MG63 (cell line): ENCODE measurements at places on chromosomes 7 and 10. TPM values are rescaled to one million over a fixed set of nuclear protein-coding genes. Genes with fewer than 3 reads are reported as not detected.

LIPM gene
- not detected in 2 replicates for total RNA-seq

CARD11 gene
- not detected in 2 replicates for total RNA-seq

DNA sequence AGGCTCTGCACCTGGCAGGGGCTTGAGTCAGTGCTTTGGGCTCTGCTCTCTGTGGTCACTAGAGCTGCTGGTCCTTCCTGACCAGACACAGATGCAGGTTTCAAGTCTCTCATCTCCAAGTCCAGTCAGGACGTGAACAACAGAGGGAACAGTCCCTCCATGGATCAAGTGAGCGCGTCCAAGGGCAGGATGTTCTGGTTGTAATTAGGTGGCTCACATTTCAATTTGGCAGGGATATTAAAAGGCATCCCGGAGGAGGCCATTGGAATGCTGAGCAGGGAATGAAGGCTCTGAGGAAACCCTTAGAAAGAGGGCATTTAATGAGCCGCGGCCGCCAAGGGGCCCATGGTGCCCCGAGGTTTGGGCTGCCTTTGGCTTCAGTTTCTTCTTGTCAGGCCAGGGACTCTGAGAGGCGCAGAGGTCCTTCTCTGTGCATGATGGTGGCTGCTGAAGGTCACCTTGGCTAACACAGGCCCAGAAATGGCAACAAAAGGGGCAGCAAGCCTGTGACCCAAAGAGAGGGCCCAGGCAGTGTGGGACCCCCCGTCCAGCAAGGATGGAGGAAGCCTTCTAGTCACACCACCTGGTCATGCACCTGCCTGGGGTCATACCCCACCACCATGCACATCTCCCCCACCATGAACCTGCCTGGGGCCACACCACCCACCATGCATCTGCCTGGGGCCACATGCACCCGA is 30.7 kb upstream of the INPP5A start:
- peak; percentile 30 for DNase-seq

DNA sequence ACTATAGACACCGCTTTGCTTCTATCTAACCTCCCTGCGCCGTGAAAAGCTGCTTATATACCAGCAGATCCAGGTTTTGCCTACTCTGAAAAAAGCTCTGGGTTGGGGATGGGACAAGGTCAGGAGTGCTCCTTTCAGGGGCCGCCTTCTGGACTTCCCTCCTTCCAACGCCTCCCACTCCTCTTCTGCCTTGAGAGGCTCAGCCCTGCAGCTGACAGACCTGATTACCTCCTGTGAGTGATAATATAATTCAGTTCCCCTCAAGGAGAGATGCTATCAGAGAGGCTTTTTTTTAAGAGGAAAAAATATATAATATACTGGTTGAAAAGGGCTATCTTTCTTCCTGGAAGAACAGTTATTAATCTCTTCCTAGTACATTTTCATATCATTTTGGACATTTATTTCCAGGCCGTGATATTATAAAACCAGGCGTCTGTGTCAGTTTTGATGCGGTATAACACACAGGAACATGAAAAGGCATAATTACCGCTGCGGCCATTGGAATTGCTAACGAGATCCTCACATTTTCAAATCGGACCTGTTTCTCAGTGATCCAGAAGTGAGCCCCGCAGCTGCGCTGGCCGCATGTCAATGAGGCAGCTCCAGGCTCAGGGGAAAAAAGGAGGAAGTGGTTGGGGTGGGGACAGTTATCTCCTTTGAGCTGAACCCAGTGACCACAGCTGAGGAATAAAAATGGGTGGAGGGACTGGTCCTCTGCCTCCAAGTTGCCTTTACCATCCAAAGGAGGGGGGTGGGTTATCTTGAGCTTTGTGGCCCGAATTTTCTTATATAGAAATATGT is 457.1 kb downstream of the TYW1 start:
- DNase-seq = no peak

DNA sequence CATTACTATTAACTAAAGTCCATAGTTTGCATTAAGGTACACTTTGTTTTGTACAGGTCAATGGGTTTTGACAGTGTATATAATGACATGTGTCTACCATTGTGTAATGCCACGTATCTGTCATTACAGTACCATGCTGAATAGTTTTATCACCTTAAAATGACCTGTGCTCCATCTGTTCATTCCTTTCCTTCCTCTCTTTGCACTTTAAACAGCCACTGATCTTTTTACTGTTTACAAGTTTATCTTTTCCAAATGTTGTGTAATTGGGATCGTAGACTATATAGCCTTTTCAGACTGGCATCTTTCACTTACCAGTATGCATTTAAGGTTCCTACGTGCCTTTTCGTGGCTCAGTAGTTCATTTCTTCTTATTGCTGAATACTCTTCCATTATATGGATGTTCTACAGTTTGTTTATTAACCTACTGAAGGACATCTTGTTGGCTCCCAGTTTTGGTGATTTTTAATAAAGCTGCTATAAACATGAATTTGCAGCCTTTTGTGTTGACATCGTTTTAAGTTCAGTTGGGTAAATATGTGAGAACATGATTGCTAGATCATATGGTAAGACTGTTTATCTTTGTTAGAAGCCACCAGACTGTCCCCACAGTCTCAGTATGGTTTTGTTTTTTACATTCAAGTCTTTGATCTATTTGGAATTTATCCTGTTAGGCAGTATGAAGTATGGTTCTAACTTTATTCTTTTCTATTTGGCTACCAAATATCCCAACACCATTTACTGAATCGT is 24.7 kb downstream of the STAM start:
- DNase-seq = no peak

DNA sequence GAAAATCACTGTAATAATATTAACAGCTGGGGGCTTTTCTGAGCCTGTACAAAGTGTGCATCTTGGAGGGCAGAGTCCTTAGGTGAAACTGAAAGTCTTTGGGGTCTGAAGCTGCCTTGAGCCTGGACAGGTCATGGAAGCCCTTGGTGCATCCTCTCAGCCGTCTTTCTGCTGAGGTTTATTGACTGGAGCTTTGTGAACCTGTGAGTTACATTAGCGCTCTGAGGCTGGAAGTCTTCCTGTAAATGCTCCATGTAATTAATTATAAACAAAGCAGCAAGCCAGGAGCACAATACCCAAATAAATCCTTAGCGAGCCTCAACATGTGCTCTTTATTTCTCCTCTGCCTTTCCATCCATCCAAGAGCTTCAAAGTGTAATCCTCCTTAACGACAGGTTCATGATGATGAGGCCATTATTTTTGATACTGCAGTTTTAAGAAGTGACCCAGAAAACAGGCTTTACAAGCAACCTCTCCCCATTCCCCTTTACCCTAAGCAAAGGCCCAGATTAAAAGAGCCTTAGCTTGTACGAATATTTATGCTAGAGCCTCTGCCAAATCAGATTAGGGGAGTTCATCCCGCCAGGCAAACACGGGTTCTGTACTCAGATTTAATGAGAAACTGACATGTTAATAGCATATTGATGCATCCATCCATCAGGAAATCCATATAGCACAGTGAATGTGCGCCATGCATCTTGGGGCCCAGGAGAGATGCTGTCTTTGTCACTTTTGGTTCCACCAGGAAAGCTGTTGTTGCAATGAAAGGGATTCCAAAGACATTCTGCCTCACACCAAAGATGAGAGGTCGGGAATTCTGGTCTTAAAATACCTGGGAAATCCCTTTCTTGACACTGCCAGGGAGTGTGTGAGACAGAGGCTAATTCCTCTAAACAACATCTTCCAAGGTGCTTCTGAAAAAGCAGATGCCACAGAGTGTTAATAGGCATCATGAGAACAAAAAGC is 118.1 kb downstream of the ANLN start:
- no peak for DNase-seq

- no peak for DNase-seq
Measured at GRCh38 chr7:94623820-94624219, 32.1 kb downstream of the SGCE start.

GRCh38 chr10:123463181-123463580 is 203.0 kb upstream of the GPR26 start:
- no peak for DNase-seq

GRCh38 chr7:42414941-42415505 is 178.0 kb upstream of the GLI3 start:
- peak; percentile 52 for DNase-seq

- DNase-seq = no peak
Measured at GRCh38 chr7:87154569-87154968, 2.3 kb downstream of the DMTF1 start.

DNA sequence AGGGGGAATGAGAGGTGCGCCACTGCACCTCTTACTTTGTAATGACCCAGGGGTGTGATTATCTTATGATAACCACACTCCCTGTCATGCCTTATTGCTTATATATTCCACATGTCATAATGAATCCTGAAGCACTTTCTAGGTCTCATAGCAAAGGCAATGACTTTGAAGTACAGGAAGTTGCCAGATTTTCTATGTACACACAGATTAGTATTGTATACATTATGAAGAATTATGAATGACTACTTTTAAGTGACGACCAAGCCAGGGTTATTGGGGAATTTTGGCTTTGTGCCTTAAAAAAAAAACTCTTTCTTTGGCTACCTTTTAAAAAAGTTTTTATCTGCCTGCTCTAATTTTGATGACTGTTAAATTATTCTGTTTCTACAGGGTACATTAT is 269.6 kb downstream of the MDFIC start:
- no peak for DNase-seq

DNA sequence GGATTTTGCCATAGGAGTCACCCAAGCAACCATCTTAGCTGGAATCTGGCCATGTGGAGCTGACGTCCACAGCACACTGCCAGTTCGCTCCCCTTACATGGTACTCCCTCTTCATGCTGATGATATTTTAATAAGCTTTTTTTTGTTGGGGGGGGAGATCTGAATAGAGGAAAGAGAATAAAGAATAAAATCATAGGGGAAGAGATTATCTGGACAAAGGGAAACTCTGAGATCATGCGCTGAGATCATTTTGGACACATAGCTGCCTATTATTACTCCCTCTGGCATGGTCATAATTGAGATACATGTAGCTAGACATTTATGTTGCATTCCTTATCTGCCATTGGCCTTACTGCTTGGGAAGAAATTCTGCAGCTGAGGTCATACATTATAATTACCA is 282.7 kb downstream of the HTR7 start:
- DNase-seq = no peak

DNA sequence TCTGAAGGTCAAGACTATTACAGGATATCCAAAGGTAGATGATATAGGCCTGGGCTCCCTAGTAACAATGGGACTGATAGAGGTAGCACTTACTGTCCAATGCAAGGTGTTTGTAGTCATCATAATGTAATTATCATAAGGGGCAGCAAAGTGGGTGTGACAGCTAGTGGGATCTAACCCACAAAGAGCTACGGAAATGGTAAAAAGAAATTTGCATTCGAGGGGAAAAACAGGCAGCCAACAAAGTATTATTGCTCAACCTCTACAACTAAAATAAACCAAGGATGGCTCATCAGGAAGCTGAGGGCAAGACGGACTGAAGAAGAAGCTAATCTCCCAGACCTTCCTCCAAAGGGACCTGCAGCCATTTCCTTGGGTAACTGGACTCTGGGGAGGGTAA is 211.0 kb downstream of the WDR11 start:
- DNase-seq = no peak
